Epithelial cell of alveolus of lung (primary cell): ENCODE measurements at places on chromosomes 11 and 22. TPM values are rescaled to one million over a fixed set of nuclear protein-coding genes. Genes with fewer than 3 reads are reported as not detected.

The ACTN3 gene
- 3.3 TPM in 1 of 2 replicates, not detected in the other for total RNA-seq

The IFTAP gene
- total RNA-seq = 23.4 and 57.6 TPM in 2 replicates

The OR8U1 gene
- not detected in 2 replicates for total RNA-seq

The CRYBB2 gene
- not detected in 2 replicates for total RNA-seq

The APOA1 gene
- total RNA-seq = 0.32 and 0.52 TPM in 2 replicates

The RFPL1 gene
- not detected in 2 replicates for total RNA-seq

The PLET1 gene
- total RNA-seq = not detected in 2 replicates

The FIBP gene
- total RNA-seq = 122 and 222 TPM in 2 replicates

The ELFN2 gene
- 1.4 and 4.0 TPM in 2 replicates for total RNA-seq

The NAV2 gene
- total RNA-seq = 4.3 and 10.6 TPM in 2 replicates
